ENCODE measurements at places on chromosomes 7 and 10.

DNA sequence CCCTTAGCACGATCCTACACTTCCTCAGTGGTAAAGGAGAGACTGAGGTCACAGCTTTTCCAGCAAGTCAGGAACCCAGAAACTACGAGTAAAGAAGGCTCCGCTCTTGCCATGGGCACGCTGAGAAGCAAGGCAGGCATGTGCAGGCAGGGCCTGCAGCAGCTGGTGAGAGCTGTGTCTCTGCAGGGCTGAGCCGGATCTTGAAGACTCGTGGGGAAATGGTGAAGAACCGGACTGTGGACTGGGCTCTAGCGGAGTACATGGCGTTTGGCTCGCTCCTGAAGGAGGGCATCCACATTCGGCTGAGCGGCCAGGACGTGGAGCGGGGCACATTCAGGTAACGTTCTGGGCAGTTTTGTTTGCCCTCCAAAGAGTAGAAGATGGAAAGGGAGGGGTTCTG lies 51.9 kb upstream of the ZMIZ2 start:
- no peaks in the 10 kb centered on the region for H3K27me3 ChIP-seq
- no peak overlapping the region for H3K27ac ChIP-seq
- no peak for DNase-seq
- no peak overlapping the region for H3K4me3 ChIP-seq
- H3K36me3 ChIP-seq, result peaks cover 97% of the 10 kb centered on the region

- no peaks in the 10 kb centered on the region for H3K27me3 ChIP-seq
- peaks cover 17% of the 10 kb centered on the region for H3K4me1 ChIP-seq
- no peak overlapping the region for H3K4me3 ChIP-seq
- H3K27ac ChIP-seq, result peak overlapping the region; percentile 3
- H3K36me3 ChIP-seq, result no peaks in the 10 kb centered on the region
These were observed 69.5 kb upstream of the ZNF438 start for GRCh38 chr10:31101123-31101522.

DNA sequence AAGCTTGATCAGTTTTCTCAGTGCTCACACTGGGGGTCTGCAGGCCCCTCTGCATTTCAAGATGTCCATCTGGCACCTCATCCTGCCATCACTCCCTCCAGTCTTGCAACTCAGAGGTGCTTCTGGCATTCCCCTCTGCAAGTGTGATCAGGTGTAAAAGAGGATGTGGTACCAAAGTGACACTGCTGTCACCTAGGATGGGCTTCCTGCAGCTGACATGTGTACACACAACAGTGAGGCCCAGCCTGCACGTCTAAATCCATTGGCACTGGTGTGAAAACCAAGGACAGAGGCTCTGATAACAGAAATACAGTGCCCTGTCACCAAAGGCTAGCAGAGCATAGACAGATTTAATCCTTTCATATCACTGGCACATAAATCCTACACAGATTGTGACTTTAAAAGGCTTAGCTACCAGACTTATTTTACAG lies 162.5 kb upstream of the CELF2 start:
- DNase-seq, result no peak
- peaks cover 8% of the 10 kb centered on the region for H3K4me1 ChIP-seq
- H3K27me3 ChIP-seq, result no peaks in the 10 kb centered on the region
- H3K4me3 ChIP-seq, result no peak overlapping the region

GRCh38 chr7:134276951-134277350 lies 39.8 kb downstream of the SLC35B4 start:
- H3K27ac ChIP-seq, result no peak overlapping the region
- no peaks in the 10 kb centered on the region for H3K4me1 ChIP-seq
- no peak for DNase-seq
- no peak overlapping the region for H3K4me3 ChIP-seq

DNA sequence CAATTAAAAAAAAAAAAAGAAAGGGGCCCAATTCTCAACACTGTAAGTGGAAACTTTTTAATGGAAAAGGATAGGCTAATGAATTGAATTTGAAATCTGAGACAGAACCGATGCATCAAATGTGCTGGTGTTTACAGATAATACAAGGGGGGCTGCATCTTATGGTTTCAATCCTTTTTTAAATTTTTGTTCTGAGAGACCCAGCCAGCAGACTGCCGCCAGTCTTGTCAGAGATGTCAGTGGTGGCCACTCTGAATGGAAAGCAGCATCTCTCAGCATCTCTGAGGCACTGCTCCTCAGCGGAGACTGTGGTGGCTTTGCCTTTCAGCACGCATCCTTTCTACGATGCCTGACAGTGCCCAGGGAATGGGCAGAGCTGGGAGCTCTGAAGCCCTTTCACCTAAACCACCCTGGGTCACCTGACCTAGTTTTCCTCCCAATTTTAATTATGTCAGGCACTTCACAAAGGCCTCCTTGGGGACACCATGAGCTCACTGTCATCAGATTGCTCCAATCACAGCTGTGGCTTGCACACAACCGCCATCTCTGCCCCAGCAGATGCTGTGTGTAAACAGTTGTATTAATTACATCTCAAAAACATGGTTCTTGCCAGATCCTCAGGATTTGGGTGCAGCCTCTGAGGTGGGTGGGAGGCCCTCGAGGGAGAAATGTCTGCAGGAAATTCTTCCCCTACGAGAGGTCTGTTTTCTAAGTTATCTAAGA lies 81.2 kb downstream of the EGFR start:
- no peak overlapping the region for H3K4me3 ChIP-seq
- peak overlapping the region; percentile 17 for H3K27ac ChIP-seq
- no peaks in the 10 kb centered on the region for H3K27me3 ChIP-seq
- peaks cover 70% of the 10 kb centered on the region for H3K36me3 ChIP-seq
- no peak for DNase-seq

GRCh38 chr7:133744451-133744850 lies 382.7 kb upstream of the LRGUK start:
- no peak overlapping the region for H3K27ac ChIP-seq
- DNase-seq, result no peak
- no peak overlapping the region for H3K4me3 ChIP-seq
- H3K4me1 ChIP-seq, result no peaks in the 10 kb centered on the region
- no peaks in the 10 kb centered on the region for H3K27me3 ChIP-seq
- H3K36me3 ChIP-seq, result no peaks in the 10 kb centered on the region

GRCh38 chr10:47396311-47396717 lies 12.2 kb upstream of the ZNF488 start:
- H3K27me3 ChIP-seq, result no peaks in the 10 kb centered on the region
- DNase-seq, result peak; percentile 82

DNA sequence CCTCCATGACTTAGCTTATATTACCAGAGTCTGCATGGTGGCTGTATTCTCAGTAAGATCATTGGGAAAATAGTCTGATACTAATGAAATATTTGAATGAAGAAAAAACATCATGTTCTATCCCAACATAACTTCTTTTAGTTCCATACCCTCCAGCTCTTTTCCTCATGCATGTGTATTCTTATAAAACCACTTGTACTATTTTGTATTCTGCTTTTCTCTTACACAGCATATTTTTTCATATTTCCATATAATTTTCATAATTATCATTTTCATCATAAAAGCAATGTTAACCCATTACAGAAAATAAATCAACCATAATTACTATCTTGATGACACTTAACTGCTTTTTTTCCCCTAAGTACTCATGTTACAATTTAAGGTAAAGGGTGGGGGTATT lies 371.2 kb upstream of the LRGUK start:
- H3K4me3 ChIP-seq, result no peak overlapping the region
- no peak overlapping the region for H3K27ac ChIP-seq
- no peak for DNase-seq
